Immature natural killer cell (primary cell): ENCODE measurements at places on chromosomes 5 and 9.

DNA sequence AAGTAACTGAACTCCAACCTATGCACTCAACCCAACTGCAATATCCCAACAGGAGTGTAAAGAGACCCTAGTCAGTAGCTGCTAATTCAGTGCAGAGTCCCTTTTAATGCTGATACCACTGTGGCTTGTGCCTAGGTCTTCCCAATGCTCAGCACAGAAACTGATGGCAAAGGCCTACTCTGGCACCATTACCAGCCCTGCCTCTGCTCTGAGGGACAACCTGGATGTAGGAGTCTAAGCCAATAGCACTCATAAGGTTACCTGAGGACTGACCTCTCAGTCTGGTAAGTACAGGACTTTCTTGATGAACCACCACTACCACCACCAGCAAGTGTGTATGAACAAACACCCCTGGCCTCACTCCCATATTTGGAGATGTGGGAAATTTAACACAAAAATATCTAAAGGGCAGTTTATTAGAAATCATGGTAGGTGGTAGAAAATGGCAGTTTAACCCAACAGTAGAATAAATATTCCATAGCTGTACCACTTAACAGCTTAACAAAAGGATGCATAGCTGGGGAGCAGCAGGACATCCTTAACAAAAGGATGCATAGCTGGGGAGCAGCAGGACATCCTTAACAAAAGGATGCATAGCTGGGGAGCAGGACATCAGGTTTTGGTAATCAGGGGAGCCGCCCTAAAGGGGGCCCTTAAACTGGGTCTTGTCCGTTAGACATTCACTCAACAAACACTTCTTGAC, 11.0 kb upstream of the DNAJA1 start:
- DNase-seq: no peak

GRCh38 chr5:35804201-35804653, 52.5 kb upstream of the IL7R start:
- DNase-seq: no peak

DNA sequence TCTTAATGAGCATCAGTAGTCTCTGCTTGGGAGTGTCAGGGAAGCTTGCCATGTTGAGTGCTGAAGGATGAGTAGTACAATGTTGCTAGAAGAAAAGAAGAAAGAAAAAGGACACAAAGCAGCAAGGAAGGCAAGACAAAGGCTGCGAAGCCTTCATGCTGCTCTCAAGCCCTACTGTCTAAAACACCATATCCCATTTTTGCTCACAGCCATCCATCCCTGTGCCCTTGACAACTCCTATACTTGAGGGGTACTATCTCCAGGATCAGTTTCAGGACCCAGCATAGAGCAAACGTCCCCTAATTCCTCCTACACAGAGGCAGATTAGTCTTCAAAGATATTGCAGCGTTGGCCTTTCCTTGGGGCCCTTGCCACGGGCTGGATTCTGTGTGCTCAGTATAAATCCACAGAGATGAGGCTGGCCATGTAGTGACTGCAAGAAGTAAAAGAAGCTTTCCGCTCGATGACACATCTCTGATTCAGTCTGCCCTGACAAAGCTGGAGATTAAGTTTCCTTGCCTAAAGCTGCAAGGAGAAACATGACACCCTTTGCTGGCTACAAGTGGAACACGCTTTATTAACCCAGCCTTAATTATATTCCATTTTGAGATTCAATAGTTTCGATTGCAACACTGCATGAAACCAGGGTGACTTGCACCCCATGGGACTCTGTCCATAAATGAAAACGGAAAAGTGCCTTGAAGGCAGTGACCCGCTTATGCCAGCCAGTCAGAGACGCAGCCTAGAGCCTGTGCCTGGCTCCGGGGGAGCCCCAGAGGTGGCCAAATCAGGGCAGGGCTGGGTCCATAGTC, 304.6 kb downstream of the ACTL7B start:
- no peak for DNase-seq

DNA sequence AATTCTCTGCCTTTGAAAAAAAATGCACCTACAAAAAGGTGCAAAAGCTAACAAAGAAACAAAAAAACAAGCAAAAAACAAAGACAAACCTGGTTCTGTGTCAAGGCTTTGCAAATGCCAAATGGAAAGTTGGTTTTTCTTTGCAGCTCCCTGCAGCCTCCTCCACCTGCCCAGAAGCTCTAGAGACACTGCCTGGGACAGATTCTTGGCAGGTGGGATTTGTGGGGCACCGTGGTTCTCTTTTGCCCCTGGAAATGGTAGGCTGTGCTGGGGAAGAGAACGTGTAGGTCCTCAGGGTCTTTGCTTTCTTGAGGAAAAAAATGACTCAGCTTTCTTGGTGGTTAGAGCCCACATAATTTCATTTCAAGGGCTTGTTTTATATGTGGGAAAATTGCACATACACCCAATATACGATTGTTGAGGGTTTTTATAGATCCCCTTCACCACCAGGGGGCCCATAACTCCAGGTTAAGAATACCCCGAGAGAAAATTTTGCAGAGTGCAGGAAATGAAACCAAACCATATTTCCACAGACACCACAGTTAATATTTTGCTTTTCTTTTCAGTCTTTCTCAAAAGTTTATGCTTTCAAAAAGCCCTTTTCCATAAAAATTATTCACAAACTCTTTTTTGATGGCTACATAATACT, 58.7 kb downstream of the NXNL2 start:
- DNase-seq: peak; percentile 29

- DNase-seq: no peak
Measured at GRCh38 chr9:133634081-133634691, 2.0 kb upstream of the DBH start.

DNA sequence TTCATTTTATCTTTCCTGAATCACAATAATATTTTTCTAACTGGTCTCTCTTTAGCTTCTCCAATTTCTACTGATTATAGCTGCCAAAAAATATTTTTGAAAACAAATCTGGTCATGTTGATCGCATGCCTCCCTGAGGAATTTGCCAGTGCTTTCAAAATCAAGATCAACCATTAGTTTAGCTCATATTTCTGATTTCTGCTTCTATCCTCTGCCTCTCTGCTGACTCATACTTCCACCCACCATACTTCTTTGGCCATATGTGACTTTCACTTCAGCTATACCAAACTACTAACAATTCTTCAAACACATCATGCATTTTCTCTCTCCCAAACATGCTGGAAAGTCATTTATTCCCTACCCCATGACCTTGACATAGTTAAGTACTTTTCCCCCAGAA, 636.5 kb downstream of the TLE1 start:
- DNase-seq: no peak

DNA sequence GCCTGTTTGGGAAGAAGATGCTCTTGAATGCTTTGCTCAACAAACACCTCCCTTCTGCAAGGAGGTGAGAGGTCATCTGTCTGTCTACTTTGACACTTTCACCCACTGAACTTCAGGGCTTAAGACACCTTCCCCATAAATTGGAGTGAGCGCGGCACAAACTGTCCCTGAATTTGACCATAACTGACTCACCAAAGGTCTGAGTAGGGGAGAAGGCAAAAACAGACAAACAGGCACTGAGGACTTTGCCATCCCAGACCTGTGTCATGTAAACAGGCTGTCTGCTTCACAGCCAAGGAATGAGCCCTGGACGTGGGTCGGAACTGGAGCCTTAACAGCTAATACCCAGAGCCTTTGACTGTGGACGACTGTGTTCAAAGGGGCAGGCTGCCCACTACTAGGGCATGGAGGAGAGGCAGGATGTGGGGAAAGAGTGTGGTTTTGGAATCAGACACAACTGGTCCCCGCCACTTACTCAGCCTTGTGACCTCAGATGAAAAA, 320.9 kb upstream of the KLF4 start:
- no peak for DNase-seq

DNA sequence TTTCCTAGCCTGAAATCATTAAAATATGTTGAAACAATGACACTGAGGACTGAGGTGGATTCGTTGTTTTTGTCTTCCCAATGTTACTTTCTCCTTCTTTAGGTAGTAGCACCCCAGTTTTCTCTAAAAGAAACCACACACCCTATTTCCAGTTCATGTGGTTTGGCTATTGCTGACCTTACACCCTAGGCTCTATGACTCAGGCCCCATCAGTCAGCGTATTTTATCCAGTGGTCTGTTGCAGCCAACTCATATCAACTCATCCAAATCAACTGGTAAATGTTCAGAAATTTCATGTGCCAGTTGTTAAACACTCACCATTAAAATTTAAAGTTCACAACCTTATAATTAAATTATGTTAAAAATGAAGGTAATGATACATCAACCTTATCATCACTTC, 44.6 kb upstream of the NFIB start:
- no peak for DNase-seq

DNA sequence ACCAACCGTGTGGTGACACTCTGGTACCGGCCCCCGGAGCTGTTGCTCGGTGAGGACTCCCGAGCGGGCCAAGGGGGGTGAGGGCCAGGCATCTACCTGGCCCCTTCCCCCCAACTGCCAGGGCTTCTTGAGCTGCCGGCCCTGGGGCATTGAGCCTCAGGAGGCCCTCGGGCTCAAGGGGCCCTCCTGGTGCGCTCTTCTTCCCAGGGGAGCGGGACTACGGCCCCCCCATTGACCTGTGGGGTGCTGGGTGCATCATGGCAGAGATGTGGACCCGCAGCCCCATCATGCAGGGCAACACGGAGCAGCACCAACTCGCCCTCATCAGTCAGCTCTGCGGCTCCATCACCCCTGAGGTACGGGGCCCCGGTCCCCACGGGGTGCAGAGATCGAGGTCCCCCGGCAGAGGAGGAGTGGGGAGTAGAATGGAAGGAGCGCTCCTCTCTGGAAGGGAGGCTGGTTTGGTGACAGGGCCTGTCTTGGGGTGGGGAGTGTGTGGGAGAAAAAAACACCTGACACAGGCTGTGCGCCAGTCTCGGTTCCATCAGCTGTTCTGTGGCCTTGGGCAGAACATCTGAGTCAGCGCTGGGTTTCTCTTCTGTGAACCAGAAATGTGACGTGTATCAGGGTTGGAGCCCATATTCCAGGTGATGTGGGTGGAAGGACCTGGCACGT, 2.6 kb downstream of the CDK9 start:
- no peak for DNase-seq

GRCh38 chr9:37184905-37185867, 64.8 kb downstream of the ZCCHC7 start:
- no peak for DNase-seq

- DNase-seq: no peak
Measured at GRCh38 chr5:119382169-119382568, 26.4 kb downstream of the TNFAIP8 start.

GRCh38 chr9:70983723-70984295, 137.6 kb downstream of the TRPM3 start:
- no peak for DNase-seq
